ENCODE measurements at places on chromosomes 12 and 14.
A peak's percentile ranks its signal among the peaks of the same experiment; 100 is the strongest.

DNA sequence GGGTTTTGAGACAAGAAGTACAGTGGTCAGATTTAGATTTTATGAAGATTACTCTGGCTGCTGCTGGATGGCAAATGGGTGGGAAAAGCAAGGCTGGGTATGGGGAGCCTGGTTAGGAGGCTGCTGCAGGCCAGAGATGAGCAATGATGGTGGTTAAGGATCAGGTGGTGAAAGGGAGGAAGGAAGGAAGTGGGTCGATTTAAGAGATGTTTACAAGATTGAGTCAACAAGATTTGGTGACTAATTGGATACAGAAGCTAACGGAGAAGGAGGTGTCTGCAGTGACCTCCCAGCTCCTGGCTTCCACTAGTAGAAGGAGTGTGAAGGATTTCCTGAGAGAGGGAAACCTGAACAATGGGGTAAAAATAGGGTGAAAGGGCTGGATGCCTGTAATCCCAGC is 18.7 kb downstream of the NOS1 start:
- DNase-seq, result no peak

- DNase-seq, result no peak
These were observed 38.9 kb downstream of the CPSF2 start for GRCh38 chr14:92160619-92161018.

DNA sequence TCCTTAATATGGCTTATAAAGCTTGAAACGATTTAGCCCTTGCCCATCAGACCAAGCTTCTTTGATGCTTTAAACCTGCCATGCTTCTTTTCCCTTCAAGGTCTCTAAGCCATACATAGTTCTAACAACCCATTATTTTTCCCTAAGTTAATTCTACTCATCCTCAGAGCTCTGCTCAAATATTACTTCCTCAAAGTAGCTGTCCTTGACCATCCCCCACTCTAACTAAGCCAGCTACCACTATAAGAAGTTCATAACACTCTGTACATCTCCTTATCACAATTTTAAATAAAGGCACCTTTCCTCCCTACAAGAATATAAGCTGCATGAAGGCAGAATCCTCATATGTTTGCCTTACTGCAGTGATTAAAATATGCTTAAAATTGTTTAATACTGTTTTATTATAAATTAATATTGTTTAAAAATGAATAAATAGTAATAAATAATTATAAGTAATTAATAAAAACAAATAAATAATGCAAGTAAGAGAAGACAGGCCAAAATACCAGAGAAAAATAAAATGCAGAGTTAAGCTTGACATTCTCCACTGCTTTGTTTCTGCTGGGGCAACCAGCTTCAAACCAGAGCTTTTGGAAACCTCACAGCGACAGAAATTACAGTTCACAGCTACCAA is 76.8 kb downstream of the NUMB start:
- DNase-seq, result no peak

- DNase-seq, result no peak
These were observed 48.9 kb downstream of the TRAF3 start for GRCh38 chr14:102826161-102826560.

DNA sequence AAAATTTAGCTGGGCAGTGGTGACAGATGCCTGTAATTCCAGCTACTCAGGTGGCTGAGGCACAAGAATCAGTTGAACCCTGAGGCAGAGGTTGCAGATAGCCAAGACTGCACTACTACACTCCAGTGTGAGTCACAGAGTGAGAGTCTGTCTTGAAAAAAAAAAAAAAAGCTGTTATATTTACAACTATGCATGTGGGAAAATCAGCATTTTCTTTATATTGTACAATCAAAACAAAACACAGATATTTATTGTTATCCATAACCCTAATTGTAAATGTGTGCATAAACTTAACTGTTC is 12.5 kb downstream of the C1R start:
- no peak for DNase-seq

DNA sequence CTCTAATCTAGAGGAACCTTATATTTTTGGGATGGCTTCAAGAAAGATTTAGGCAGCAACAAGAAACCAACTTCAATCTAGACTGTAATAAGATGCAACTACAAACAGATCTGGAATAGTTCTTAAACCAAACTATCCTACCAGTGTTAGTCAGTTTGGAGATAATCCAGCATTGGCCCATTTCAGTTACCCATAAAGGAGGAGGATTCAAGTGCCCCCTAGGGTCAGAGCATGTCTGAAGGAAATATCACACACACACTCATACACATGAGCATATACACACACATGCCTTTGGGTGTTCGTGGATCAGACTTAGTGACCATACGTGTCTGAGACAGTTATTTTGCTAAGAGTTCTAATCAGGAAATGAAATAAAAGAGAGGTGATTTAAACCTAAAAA is 261.2 kb downstream of the ADAMTS20 start:
- DNase-seq, result no peak

DNA sequence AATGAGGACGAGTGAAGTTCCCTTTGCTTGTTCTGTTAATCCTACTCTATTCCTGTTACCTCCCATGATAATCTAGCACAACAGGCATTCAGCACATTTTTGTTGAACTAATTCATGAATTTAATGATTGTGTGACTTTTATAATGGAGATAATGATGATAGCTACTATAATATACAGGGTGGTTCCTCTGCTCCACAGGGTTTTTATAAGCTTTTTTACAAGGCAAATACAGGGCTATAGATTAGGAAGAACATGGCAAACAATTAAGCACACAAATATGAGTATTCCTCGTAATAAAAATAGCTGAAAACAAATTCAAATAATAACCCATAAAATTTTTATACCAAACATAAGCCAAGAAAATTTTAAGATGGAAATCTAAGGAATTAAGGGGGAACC is 145.6 kb upstream of the TMTC1 start:
- no peak for DNase-seq

GRCh38 chr14:31320216-31320615 is 100.1 kb downstream of the HEATR5A start:
- DNase-seq, result no peak

- no peak for DNase-seq
These were observed 129.8 kb downstream of the ACSS3 start for GRCh38 chr12:81207664-81208063.

DNA sequence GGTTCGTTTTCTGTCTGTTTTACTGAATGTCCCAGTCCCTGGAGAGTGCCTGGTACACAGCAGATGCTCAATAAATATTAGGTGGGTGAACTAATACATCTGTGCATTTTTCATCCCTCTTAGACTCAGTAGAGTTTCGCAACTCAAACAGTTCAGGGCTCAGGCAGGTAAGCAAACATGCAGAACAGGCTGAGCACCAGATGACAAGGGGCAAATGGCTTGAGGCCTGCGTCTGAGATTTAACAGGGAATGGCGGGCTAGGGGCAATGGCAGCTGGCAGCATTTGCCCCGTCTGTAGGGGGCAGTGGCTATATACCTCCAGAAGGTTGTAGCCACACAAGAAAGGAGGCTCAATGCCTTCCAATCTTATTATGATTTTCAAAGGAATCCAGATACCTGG is 8.6 kb upstream of the RAN start:
- no peak for DNase-seq

DNA sequence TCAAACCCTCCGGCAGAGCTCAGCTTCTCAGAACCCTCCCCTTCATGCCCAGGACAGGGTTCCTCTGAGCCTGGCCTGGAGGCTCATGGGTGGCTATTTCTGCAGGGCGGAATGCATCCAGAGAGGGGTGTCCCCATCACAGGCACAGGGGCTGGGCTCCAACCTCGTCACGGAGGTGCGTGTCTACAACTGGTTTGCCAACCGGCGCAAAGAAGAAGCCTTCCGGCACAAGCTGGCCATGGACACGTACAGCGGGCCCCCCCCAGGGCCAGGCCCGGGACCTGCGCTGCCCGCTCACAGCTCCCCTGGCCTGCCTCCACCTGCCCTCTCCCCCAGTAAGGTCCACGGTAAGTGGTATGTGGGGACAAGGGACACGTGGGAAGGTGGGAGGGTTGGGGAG is 15.7 kb downstream of the HNF1A start:
- no peak for DNase-seq

GRCh38 chr12:78236264-78236663 is 405.6 kb downstream of the NAV3 start:
- DNase-seq, result no peak

- no peak for DNase-seq
These were observed 128.7 kb upstream of the GARIN2 start for GRCh38 chr14:67060546-67060945.

GRCh38 chr14:54652188-54652587 is 85.3 kb downstream of the SAMD4A start:
- no peak for DNase-seq

GRCh38 chr12:124800506-124800905 is 63.2 kb downstream of the SCARB1 start:
- DNase-seq, result no peak

DNA sequence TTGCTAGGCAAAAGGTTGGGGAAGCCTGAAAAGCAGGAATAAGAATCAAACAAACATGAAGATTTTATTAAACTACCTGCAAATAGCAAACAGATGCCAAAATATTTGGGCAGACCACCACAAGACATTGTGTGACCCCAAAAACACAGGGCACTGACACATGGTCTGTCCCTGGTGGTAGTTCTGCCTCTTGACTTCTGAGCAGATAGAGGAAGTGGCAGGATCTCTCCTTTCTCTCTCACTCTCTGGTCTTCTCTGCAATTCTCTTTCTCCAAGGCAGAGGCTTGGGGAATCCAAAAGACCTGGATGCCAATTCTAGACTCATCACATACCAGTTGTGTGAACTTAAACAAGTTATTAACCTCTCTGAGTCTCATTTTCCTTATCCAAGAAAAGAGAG is 4.3 kb upstream of the PTGDR start:
- no peak for DNase-seq

DNA sequence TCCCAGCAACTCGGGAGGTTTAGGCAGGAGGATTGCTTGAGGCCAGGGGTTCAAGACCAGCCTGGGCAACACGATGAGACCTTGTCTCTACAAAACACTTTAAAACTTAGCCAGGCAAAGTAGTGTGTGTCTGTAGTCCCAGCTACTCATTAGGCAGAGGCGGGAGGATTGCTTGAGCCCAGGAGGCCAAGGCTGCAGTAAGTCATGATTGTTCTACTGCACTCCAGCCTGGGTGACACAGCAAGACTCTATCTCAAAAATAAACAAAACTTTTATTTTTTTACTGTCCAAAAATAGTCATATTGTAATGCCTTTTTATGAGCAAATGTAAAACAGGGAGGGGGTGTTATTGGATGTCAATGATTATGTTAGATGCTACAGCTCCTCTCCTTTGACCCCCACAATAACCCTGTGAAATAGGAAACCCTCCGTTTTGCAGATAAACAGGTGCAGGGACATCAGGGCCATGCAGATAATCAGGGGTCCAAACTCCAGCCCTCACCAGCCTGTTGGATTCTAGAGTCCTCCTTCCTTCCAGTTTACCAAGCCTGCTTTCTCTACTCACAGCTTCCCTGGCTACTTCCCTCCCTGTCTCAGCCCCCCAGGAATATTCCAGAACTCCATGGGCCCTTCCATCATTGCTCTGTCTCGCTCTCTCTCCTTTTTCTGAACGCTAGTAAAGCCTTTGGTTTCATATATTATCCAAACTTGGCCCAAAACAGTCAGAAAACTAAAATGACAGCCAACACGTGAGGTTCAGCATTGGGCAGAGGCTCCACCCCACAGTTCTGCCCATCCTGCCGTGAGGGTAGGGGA is 5.9 kb upstream of the FBLN5 start:
- no peak for DNase-seq

GRCh38 chr14:23550812-23551265 is 726 bp downstream of the ZFHX2 start:
- no peak for DNase-seq

DNA sequence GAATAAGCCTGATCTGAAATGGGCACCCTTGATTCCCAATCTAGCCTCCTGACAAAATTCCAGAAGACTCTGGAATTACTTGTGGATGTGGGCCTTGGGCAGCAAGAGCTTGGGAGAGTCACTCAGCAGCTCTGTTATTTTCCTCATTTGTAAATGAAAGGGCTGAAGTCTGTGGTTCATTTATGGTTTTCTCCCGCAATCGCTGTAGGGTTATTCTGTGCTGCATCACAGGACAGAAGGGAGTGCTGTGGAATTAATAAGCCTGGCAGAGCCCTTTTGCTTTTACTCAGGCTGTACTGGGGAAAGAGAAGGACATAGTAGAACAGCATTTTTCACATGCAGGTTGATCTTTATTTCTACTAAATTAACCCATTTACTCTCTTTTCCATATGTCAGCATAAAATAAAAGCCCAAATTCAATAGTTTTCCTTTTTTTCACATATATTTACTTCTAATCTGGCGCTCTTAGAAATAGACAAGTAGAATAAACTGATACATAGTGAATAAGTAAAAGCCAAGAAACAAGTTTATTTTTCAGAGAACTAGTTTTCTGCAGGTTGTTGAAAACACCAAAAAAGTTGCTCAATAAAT is 49.2 kb downstream of the DUSP16 start:
- no peak for DNase-seq

GRCh38 chr12:58889557-58889956 is 30.7 kb downstream of the LRIG3 start:
- no peak for DNase-seq

GRCh38 chr12:52280319-52280795 is 5.9 kb downstream of the KRT86 start:
- no peak for DNase-seq

- DNase-seq, result no peak
These were observed 34.4 kb downstream of the PROX2 start for GRCh38 chr14:74841230-74842207.

GRCh38 chr12:49838973-49839633 is 3.8 kb downstream of the BCDIN3D start:
- no peak for DNase-seq

DNA sequence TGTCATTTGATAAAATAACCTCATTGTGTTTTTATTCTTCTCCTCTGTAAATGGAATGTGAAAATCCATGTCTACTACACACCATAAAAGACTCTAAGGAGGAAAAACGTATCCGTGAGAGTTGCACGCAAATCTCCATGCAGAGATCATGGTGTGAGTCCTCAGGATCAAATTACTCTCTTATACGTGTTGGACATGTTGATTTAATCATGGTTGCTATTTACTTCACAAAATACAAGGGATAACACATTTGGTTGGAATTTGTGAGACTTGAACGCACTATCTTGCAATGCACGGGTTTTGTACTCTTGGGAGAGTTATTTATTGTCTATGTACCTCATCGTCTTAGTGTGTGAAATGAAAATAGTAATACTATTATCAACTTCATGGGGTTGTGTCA is 128.0 kb upstream of the RASSF8 start:
- DNase-seq, result no peak

DNA sequence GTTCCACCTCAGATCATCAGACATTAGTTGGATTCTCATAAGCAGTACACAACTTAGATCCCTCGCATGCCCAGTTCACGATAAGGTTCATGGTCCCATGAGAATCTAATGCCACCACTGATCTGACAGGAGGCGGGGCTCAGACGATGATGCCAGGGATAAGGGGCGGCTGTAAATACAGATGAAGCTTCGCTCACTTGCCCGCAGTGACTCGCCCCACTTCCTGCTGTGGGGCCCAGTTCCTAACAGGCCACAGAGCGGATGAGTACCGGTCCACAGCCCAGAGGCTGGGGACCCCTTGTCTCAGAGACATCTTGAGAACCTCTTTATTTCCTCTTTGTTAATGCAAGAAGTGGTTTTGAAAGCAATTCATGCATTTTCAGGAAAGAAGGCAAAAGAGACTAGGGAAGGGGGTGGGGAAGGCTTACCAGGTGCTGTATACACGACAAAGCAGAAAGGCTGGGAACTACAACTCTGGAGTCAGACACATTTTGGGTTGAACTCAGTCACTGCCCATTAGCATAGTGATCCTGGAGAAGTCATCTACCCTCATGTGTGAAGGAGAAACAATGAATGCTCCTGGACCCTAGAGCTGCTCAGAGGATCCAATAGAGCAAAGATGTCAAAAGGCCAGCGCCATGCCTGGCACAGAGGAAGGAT is 68.7 kb downstream of the EID3 start:
- DNase-seq, result peak; percentile 7

- DNase-seq, result no peak
These were observed 76.4 kb upstream of the ANO4 start for GRCh38 chr12:100718187-100718586.

All from stimulated activated CD8-positive, alpha-beta memory T cell treated with anti-CD3 and anti-CD28 coated beads, Interleukin-4, amount 100 ng/mL, for 24 hours (primary cell).